Stimulated activated CD8-positive, alpha-beta memory T cell treated with anti-CD3 and anti-CD28 coated beads, Interleukin-2, amount 100 ng/mL, for 1 hour (primary cell): ENCODE measurements at places on chromosomes 4 and X.

GRCh38 chr4:85869181-85869580 is 394.2 kb downstream of the ARHGAP24 start:
- DNase-seq = no peak

DNA sequence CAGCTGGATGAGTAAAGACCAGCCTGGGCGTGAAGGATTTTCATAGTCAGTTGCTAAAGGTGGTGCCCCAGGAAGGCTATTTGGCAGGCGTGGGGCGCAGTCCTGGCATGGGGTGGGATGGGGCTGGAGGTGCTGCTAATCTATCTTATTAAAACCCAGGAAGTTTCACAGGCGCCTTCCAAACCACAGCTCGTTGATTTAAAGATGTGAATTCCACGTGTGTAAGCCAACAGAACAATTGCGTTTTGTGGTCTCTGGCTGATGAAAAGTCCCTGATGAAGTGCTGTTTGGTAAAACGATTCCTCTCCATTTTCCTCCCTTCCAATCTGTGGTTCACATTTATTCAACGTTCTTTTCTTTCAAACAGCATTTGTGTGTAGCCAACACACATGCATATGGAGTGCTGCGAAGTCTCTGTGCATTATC is 105.0 kb downstream of the TBL1X start:
- DNase-seq = no peak

DNA sequence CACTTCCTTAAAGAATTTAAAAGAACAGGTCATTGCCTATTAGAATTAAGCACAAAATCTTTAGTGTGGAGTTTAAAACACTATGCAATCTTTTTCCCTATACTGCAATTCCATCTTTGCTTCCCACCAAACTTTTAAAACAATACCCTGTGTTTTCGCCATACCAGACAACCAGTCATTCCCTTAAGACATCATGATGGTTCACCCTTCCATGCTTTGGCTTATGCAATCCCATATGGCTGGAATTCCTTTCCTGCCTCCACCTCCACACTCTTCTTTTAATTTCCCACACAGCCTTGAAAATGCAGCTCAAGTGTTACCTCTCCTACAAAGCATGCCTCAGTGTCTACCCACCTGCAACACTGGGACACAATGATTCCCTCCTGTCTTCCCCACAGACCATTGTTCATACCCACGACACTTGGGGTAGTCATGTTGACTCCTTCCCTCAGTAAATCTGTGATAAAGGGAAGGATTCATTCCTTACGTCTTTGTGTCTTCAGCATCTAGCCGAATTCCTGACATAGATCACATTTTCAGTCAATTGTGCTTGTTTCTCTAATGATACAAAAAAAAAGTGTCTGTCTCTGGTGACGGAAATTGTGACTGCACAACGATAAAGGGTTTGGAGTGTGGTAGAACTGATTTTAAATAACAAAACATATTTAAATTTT is 166.3 kb downstream of the FNIP2 start:
- DNase-seq = no peak

- no peak for DNase-seq
These were observed 1606.4 kb upstream of the TENM3 start for GRCh38 chr4:180636696-180637404.

DNA sequence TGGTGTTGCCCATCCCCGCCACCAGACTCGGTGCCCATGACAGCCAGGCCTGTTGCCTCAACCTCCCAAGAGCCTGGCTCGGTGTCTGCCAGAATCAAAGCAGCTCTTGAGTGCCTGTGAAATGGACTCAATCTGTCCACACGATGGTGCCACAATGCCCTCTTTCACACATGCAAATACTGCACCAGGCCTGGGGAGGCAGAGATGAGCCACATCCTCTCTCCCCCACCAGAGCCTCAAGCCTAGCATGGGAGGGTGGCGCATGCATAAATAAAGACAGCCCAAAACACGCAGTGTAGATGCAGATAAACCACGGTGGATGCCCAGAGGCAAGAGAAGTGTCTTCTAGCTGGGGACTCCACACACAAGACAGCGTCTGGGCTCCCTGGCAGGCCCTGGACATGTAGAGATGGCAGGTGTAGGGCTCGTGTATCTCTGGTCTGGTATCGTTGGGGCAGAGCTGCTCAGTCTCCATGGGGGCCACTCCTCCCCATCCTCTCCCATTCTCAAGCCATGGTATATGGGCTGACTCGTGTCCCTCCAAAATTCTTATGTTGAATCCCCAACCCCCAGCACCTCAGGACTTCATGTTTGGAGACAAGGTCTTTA is 65.6 kb downstream of the JAKMIP1 start:
- DNase-seq = peak; percentile 4

- DNase-seq = no peak
These were observed 28.2 kb downstream of the PHKA2 start for GRCh38 chrX:18955676-18956075.

- no peak for DNase-seq
These were observed 6.2 kb downstream of the NCAPG start for GRCh38 chr4:17817027-17817426.

- DNase-seq = no peak
These were observed 166.8 kb downstream of the BMPR1B start for GRCh38 chr4:94924566-94924965.

GRCh38 chrX:145923376-145923775 is 105.7 kb downstream of the SLITRK2 start:
- DNase-seq = no peak

DNA sequence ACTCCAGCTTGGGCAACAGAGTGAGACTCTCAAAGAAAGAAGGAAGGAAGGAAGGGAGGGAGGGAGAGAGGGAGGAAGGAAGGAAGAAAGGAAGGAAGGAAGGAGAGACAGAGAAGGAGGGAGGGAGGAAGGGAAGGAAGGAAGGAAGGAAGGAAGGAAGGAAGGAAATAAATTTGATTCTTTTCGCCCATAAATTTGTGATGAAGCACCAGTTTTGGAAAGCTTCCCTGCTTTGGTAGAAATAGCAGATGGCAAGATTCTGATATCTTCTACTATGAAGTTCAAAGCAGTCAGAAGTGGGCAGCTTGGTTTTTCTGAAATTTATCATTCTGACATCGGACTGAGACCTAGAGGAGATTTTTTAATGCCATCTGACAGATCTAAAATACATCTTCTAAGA is 11.7 kb upstream of the GYG2 start:
- no peak for DNase-seq

GRCh38 chrX:151151665-151152267 is 24.6 kb upstream of the GPR50 start:
- no peak for DNase-seq

DNA sequence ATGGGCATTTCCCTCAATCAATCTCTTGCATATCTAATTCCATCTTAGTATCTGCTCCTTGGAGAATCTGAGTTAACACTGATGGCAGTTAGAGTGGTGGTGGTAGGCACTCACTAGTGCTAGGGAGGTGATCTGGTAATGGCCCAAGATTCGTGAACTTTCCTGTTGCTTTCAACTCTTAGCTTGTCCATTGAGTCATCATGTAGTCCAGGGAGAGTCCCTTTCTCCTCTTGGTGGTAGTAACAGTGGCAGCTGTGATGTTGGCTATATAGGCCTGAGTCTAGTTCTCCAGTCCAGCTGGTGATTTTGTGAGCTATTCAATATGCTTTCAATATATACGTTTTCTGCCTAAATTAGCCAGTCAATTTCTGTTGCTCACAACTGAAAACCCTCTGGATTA is 7.0 kb upstream of the XKRX start:
- no peak for DNase-seq

- no peak for DNase-seq
These were observed 30.4 kb downstream of the ACOX3 start for GRCh38 chr4:8410066-8410625.

- DNase-seq = no peak
These were observed 39.8 kb downstream of the GRIA3 start for GRCh38 chrX:123223859-123224258.

DNA sequence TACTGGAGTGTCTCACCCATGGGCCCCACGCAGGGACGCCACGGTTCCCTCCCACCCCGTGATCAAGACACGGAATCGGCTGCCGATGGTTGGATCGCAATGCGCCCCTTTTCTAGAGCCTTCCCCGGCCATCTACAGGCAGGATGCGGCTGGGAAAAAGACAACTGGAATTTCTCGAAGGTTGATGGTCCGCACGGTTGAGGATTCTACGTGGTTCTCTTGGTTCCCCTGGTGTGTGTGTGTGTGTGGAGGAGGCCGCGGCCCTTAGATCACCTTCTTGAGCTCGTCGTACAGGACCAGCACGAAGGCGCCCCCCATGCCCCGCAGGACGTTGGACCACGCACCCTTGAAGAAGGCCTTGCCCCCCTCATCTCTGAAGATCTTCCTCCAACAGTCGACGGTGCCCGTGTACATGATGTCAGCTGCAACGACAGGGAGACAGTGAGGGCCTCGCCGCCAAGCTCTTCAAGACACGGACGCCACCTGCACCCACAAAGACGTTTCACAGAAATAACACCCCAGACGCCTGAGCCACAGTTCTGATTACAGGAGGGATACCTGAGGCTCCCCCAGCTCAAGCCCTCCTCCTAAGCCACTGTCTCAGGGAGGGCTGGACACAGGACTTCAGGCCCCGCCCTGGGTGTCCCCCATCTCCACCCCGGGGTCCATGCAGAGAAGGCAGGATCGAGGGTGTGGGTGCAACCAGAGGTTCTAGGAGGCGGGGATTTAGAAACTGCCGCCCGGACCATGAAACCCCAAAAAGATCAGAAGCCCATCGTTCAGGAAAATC is 5.4 kb downstream of the SLC25A6 start:
- DNase-seq = no peak

- no peak for DNase-seq
These were observed 127.8 kb downstream of the BCOR start for GRCh38 chrX:39969819-39970504.

DNA sequence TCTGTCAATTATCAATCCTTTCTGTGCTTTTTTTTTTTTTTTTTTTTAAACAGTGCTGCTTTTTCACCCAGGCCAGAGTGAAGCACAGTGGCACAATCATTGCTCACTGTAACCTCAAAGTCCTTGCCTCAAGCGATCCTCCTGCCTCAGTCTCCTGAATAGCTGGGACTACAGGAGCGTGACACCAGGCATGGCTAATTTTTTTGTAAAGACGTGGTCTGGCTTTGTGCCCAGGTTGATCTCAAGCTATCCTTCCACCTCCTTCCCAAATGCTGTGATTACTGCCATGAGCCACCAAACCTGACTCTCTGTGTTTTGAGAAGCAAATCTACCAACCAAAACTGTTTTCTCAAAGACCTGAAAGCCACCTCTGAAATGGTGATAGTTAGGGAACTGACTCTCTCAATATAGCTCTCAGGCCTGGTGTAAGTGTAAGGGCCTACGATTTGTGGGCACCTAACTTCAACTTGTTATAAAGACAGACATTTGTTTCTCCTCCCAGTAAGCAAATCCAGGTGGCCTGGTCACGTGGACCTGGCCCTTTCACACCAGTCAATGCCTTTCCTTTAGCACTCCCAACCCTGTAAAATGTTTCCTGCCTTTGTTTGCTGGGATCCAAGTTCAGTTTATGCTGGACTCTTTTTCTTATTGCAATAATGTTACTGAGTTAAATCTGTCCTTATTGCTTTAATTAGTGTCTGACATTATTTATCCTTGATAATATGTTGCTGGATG is 2015.9 kb downstream of the PCDH7 start:
- no peak for DNase-seq

GRCh38 chr4:16411501-16412085 is 185.3 kb upstream of the TAPT1 start:
- DNase-seq = no peak

DNA sequence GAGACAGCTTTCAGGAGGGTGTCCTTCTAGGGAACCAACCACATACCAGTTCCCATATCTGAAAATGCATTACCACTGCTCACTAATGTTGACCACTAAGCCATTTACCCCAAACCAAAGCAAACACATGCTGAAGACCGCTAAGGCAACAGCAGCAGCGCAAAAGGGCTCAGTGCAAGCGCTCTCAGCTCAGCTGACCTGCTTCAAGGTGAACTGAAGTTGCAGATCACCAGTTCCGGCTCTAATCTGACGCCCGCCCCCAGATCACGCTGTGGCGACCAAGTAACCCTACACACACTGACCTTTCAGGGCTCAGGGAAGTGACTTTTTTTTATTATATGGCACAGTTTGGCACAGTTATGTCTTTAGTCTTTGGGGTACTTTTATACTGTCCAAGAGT is 5.8 kb downstream of the MECP2 start:
- no peak for DNase-seq

- no peak for DNase-seq
These were observed 47.6 kb downstream of the CRMP1 start for GRCh38 chr4:5845035-5845905.

GRCh38 chr4:103099691-103100392 is at the start of gene BDH2:
Gene BDH2, minus strand, starts transcription at chr4:103099834. Its CDS starts 3,580 bp downstream, at chr4:103096254.
- DNase-seq = no peak

- DNase-seq = no peak
These were observed 10.0 kb downstream of the ABHD18 start for GRCh38 chr4:127975121-127975770.

- no peak for DNase-seq
These were observed 56.7 kb downstream of the TSPAN5 start for GRCh38 chr4:98601708-98602107.

DNA sequence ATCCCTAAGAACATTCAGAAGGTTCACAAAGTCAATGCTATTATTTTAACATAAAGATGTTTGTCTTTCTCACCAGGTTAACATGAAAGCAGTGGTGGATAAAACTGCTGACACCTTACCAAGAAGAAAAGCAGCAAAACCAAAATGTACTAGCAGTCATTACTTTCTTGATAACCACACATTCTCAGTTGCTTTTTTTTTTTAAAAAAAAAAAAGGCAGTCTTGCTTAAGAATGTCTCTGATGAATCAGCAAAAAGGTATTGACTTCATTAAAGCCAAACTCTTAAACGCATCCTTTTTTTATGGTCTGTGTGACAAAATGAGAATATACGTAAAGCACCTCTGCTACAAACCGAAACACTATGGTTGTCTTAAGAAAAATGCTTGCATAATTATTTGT is 31.9 kb downstream of the CDKL2 start:
- DNase-seq = no peak

DNA sequence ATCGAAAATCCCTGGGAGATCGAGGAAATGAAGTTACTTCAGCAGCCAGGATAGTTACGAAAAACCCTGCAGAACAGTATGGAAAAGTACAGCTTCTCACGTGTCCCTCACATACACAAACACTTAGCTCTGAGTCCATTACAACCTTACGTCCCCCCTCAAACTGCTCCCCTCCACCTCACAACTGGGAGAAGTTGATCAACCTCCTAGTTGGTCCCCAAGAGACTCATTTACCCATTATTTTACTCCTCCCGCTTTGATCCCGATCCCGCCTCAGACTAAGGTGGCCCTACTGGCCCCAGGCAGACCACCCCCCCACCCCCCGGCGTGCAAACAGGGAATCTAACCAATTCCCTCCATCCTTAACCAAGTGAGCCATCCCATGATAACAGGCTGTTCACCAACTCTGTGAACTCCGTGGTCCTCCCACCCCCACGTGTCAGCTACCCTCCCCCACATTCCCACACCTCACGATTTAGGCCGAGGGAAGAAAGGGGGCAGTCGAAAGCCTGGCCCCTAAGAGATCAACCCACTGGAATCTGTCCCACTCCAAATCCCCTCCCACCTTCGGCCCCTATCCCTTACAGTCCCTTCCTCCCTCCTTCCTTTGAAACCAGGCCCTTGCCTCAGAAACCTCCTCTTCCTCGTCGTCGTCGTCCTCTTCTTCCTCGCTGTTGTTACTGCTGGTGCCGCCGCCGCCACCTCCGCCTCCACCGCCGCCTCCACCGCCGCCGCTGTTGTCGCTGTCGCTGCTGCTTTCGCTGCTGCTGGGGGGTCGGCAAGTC is 755 bp downstream of the ANKRD17 start:
- DNase-seq = peak; percentile 0
